H7 (cell line): ENCODE measurements at places on chromosomes 7 and 10. TPM values are rescaled to one million over a fixed set of nuclear protein-coding genes. Genes with fewer than 3 reads are reported as not detected.

The METTL2B gene
- 39.5 TPM in 2 replicates for total RNA-seq

The CPA1 gene
- 0.17 TPM in 1 of 2 replicates, not detected in the other for total RNA-seq

The MEOX2 gene
- not detected in 2 replicates for total RNA-seq

The MEIG1 gene
- not detected in 2 replicates for total RNA-seq

The ATXN7L1 gene
- 10.8 and 12.7 TPM in 2 replicates for total RNA-seq

- no peak for DNase-seq
Observed at GRCh38 chr7:115933471-115933870, 97.1 kb downstream of the TFEC start.

GRCh38 chr7:157426463-157427301 lies 89.9 kb downstream of the DNAJB6 start:
- no peak for DNase-seq

DNA sequence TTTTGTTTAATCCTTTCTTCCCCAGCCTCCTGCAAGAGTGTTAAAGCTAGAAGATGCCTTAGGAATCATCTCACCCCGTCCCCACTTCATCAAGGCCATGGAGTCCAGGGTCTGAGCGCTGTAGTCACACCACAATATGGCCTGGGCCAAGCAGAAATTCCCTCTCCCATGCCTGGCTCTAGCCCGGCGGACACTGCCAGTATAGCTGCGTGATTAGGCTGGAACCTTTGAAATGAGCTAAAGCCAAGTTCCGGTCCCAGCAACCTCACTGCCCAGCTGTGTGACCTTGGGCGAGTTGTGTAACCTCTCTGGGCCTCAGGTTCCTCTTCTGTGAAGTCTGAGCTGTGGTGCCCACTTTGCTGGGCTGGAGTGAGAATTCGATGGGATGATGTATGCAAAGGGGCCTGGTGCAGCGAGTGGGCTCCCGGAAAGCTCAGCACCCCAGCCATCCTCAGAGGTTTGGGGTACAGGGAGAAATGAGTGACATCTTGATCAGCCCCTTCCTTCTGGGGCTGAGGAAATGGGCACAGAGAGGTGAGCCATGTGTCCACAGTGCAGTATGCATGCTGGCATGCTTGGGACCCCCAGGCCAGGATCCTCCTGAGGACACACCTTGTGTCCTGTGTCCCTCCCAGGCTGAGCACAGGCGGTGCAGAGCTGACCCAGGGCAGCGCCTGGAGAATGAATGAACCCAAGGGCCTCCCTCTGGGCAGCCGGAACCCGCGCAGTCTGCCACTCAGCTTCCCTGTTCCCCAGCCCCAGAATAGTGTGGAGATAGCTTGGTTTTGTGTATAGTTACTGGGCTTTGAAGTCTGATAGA lies 118.6 kb downstream of the ZMIZ1 start:
- DNase-seq = no peak

DNA sequence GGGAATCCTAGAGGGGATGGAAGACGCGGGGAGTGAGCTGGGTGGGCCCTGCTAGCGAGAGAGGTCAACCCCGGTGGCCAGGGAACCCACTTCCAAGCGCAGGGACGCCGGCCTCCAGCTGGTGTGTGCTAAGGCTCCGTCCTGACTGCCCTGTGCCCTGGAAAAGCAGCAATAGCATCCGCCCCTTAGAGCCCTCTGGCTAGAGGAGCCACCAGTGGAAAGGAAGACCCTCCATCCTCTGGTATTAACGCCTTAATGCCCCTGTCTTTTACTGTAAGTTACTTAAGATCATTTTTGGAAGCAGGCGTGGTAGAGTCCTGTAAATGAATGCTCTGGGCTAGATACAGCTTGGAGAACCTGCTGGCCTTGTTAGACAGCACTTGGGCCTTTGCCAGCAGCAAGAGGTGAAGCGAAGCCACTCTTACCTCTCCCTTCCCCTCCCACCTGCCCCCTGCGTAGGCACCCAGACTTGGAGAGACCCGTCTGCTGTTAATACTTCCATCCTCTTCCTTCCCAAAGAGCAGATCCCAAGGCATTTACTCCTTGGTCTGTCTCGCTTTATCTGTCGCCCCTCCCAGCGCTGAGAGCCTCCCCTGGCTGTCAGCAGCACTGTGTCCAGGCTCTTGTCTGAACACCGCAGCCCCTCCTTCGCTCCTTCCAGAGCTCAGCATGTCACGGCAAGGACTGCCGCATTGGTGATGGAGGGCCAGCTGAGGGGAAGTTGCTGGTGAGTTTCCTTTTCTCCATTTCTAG lies 4.6 kb downstream of the REPIN1 start:
- peak; percentile 53 for DNase-seq

DNA sequence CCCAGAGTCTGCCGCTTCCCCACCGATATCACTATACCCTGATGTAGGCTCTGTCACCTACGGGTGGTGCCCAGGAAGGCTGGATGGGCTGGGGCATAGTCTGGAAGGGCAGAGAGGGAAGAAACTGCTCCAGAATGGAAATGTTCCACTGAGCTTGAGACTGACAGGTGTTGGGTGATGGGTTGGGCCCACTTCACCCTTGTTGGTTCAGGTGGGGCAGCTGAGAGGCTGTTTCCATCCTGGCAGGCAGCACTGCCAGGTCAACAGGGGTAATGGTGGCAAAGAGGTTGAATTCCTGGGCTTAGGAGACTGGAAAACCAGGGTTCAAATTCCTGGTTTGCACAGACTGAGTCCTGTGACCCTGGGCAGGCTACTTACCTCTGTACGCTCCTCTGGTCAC lies 28.5 kb upstream of the FRAT2 start:
- DNase-seq = no peak

- no peak for DNase-seq
Observed at GRCh38 chr7:27171637-27172314, 2.3 kb downstream of the HOXA10 start.

- DNase-seq = no peak
Observed at GRCh38 chr10:89214566-89215165, 7.5 kb upstream of the CH25H start.
